Ascending aorta (tissue), 2 donors: ENCODE measurements at places on chromosomes 2 and 18.

- DNase-seq: no peak
Measured at GRCh38 chr18:77876319-77876865, 626.7 kb downstream of the GALR1 start.

- DNase-seq: no peak
Measured at GRCh38 chr2:152475982-152476381, 141.0 kb downstream of the FMNL2 start.

GRCh38 chr2:161576421-161576820 lies 47.8 kb upstream of the SLC4A10 start:
- no peak for DNase-seq

DNA sequence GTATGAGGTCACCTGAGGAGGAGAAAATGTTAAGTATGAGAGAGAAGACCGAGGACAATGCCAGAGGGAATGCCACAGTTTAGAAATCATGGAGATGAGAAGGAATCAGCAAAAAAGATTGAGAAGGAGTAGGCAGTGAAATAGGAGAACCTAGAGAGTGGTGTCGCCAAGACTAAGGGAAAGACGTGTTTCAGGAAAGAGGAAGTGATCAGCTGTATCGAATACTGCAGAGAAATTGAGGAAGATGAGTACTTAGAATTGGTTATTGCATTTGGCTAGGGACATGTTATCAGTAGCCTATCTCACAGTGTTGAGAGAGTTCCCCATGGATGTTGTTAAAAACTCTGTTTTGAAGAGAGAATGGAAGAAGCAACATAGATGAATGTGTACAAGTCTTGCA lies 112.3 kb downstream of the GALNT1 start:
- no peak for DNase-seq

GRCh38 chr18:60549338-60549960 lies 176.9 kb upstream of the MC4R start:
- DNase-seq: no peak

DNA sequence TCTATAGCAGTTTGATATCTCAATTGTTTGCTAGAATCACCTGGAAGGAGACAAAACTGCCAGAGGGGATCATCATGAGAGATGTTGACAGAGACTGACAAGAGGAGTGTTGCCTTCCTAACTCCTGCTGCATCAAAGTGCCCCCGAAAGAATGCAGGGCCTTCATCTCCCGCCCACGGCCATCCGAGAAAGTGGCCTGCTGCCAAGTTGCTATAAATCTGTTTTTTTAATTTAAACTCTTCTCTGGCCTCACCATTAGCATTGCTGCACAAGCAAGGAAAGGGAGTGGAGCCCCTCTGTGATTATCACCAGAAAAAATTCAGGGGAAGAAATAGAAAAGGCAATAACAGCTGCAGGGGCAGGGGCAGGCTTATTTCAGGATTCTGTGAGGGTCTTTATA lies 238.1 kb upstream of the EPHA4 start:
- no peak for DNase-seq

GRCh38 chr2:25602333-25602723 lies 71.0 kb downstream of the DTNB start:
- DNase-seq: no peak

GRCh38 chr2:30666266-30666874 lies 140.9 kb downstream of the CAPN13 start:
- DNase-seq: no peak

DNA sequence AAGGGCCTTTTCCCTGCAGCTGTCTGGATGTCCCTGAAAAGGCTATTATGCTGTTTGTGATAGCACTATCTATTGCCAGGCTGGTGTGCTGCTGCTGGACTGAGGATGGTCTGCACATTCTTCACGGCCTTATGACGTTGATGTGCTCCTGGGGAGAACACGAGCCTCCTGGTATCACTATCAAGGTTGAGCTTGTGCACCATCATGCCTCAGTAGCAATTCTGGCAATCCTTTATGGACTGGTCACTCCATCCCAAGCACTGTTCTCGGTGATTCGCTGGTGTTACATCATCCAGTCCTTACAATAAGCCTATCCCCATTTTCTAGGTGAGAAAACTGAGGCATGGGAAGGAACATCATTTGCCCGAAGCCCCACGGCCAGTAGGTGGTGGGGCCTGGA lies 18.2 kb upstream of the CCBE1 start:
- DNase-seq: no peak

DNA sequence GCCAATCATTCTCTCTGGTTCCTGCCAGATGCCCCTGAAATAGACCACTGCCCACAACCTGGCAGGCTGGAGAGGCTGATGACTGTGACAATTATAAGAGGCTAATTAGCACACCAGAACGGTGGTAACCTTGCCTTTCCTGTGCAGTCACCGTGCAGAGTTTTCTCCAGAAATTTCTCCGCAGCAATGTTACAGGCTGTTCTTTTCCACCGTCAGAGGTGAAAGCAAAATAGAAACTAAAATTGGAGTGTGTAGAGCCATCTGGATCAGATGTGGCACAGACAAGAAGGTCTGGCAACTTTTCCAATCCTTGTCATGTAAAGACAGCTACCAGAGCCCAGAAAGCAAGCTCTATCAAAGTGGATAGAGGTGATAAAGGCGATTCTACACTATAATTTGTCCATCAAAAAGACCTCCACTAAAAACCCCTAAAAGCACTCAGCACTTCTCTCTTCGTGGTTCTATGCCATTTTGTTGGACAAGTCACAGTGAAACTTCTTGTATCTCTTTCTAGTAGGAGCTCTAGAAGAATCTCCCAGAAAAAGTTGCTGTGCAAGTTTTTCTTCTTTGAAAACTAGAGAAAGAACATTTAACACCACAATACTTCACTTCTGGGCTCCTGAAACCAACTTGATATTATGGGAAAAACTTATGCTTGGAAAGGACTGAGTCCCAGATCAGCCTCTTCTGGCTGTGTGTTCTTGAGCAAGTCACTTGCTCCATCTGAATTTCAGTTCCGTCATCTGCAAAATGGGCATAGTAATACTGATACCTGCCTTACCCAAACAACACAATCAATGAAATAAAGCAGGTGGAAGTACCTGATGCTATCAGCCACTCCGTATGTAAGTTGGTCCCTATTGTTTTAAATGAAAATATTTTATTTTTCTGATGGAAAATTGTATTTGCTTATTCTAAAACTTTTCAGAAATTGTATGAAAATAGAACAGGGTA lies 295.6 kb upstream of the DLGAP1 start:
- DNase-seq: no peak

GRCh38 chr18:35732162-35732561 lies 150.6 kb downstream of the GALNT1 start:
- no peak for DNase-seq

GRCh38 chr2:102301867-102302362 lies 9.4 kb upstream of the IL1RL1 start:
- no peak for DNase-seq

- DNase-seq: no peak
Measured at GRCh38 chr2:161141033-161141432, 19.2 kb upstream of the TANK start.

- DNase-seq: no peak
Measured at GRCh38 chr2:120403261-120403660, 57.3 kb downstream of the INHBB start.

GRCh38 chr2:191910518-191910917 lies 63.6 kb upstream of the CAVIN2 start:
- DNase-seq: no peak

DNA sequence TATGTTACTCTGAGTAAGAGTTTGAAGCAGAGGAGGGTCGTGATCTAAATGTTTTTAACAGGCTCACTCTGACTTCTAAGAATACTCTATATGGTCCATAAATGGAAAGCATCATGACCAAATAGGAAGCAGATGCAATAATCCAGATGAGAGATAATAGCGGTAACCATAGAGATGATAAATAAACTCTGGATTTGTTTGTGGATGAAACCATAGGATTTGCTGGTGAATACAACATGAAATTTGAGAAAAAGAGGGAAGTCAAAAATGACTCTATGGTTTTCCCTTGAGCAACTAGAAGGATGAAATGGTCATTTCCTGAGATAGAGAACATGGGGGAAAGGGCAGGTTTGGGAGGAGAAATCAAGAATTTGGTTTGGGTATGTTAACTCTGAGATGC lies 3.9 kb downstream of the HEATR5B start:
- DNase-seq: no peak

GRCh38 chr2:65279756-65280155 lies 52.1 kb downstream of the ACTR2 start:
- no peak for DNase-seq

DNA sequence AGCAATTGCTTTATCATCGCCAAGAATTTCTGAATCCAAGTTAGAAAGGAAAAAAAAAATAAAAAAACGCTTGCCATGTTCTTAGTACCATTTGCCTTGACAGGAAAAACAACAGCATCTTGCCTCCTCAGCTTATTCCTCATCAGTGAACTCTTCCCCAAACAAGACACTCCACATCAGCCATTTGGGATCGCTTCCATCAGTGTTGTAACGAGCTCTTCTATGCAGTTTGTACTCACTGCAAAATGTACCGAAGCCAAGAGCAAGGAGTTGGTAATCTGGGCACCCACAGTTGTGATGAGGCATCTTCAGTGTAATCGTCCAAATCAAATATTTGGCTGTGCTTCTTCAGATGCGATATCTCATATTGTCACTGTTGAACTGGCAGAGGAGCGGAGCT lies 503.7 kb downstream of the TMEM182 start:
- DNase-seq: no peak

GRCh38 chr2:239910851-239911640 lies 114.1 kb downstream of the NDUFA10 start:
- DNase-seq: no peak

DNA sequence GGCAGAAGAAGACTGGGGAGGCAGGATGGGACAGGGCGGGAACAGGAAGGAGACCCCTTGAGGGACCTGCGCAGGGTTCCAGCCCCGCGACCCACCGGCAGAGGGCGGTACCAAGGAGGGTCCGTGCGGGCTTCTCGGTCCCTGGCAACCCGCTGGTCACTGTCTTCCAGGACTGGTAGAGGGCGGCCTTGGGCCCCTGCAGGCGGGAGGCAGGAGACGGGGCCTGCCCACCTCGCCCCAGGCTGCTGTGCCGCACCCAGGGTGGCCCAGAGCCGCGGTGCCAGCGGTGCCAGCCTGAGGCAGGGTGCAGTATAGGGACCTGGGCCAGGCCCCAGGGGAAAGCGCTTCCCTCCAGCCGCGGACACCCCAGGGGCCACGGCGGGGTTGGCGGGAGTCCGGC lies 34.5 kb downstream of the NEURL3 start:
- peak; percentile 72 for DNase-seq

- no peak for DNase-seq
Measured at GRCh38 chr18:69250305-69251151, 150.2 kb upstream of the DOK6 start.

GRCh38 chr2:8324164-8324856 lies 357.5 kb upstream of the ID2 start:
- no peak for DNase-seq

GRCh38 chr2:15300624-15301573 lies 260.2 kb downstream of the NBAS start:
- DNase-seq: no peak

DNA sequence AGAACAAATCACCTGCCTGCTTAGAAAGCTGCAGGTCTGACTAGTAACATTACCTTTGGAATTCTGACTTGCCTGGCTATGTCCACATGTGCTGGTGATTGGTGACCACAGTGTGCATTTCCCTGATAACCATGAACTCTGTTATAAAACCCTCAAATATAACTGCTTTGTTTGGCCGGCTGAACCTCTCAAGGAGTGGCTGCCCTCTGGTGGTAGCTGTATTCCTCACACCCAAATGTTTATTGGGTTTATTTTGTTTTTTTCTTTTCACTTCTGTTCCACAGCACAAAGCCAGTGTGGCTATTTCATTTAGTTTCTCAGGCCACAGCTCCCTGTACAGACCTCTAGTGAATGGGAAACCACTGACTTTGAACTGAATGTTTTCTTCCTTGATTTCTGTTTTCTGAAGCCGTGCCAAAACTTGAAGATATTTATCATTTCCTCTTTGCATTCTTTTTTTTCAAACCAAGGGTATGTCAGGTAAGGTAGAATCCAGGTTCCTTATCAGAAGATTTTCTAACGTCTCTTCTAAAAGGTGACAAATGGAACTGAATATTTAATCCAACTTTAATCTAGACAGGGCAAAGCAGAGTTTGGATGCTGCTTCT lies 549.0 kb upstream of the VRK2 start:
- no peak for DNase-seq

GRCh38 chr18:75075429-75075841 lies 133.5 kb downstream of the PTGR3 start:
- DNase-seq: no peak

- no peak for DNase-seq
Measured at GRCh38 chr2:74514368-74515270, at the start of gene TLX2. TLX2 (plus strand) TSS chr2:74514450; CDS start chr2:74514807, 357 bp downstream.

- DNase-seq: no peak
Measured at GRCh38 chr2:27655155-27655951, 8.1 kb downstream of the SUPT7L start.

GRCh38 chr18:58208207-58208932 lies 164.3 kb downstream of the NEDD4L start:
- no peak for DNase-seq

DNA sequence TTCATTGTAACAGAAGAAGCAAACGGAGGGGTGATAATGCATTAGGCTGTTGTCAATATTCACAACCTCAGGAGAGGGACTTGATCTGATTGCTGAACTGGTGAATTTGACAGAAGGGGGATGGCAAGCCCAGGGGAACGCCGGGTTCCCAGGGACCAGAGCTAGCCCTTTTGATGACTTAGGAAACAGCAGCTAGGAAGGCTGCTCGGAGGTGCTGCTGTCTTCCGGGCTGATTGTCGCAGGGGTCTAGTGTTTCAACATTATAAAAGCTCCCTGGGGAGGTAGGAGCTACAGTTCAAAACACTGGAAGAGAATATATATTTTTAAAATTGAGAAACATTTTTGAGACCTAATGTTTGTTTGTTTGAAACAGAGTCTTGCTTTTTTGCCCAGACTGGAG lies 47.3 kb downstream of the CD8B2 start:
- DNase-seq: no peak

DNA sequence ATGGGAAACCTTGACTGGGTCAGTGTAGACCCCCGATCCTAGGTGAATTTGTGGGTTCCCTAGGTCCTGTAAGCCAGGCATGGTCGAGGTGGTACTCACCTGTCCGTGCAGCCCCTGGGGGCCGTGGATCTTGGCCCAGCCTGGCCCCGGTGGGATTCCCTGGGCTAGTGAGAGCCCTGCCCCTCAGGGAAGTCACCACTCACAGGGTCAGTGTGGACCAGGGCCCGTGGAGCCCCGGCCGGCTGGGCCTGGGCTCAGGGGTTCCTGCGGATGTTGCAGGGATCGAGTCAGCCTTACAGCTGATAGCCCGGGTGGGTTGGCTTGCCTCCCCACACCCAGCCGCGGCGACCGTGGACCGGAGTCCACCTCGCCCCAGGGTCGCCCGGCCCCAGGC lies 528 bp downstream of the ATG9A start:
- no peak for DNase-seq

- no peak for DNase-seq
Measured at GRCh38 chr18:22286585-22286984, 117.2 kb downstream of the GATA6 start.

DNA sequence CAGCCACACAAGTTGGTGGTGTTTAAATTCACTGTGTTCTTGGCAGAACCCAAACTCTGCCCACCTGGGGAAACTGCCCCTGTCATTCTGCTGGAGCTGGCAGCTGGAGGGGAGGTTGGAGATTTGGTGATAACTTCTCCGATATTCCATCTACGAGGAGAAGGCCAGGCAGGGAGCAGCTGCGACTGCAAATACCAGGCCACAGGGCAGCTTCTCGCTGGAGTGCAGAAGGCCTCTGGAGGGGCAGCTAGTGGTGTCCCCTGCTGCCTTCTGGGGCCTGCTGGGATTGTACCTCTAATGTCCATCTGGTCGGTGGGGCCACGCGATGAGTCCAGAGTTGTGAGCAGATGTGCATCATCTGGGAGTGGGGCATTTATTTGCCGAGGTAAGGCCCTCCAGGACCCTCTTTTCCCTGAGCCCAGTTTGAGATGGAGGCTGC lies 98.9 kb downstream of the ACKR3 start:
- peak; percentile 50 for DNase-seq
